A549 treated with CpdA at 1 μM for 4 hours (cell line): ENCODE measurements at places on chromosomes 3 and 15. TPM values are rescaled to one million over a fixed set of nuclear protein-coding genes. Genes with fewer than 3 reads are reported as not detected.

The ANKRD34C gene
- not detected in 5 replicates for total RNA-seq

The IL20RB gene
- total RNA-seq, result 0.94 to 1.3 TPM (median 1.0 TPM) in 5 replicates

The DLL4 gene
- 0.62 to 0.68 TPM (median 0.65 TPM) in 5 replicates for total RNA-seq

The CLDN1 gene
- total RNA-seq, result 26.4 to 33.5 TPM (median 29.0 TPM) in 5 replicates

The EXOSC7 gene
- 45.5 to 51.5 TPM (median 47.1 TPM) in 5 replicates for total RNA-seq

The SMCO1 gene
- not detected in 5 replicates for total RNA-seq

The OIP5 gene
- total RNA-seq, result 13.6 to 16.2 TPM (median 14.8 TPM) in 5 replicates

The FSTL1 gene
- 56.5 to 90.5 TPM (median 70.8 TPM) in 5 replicates for total RNA-seq

The OR5K3 gene
- not detected in 5 replicates for total RNA-seq

The ARHGEF26 gene
- total RNA-seq, result 5.2 to 8.5 TPM (median 5.9 TPM) in 5 replicates

The SEMA5B gene
- 0.17 to 0.40 TPM (median 0.29 TPM) in 5 replicates for total RNA-seq

The GPR149 gene
- not detected in 5 replicates for total RNA-seq

The TERC gene
- total RNA-seq, result 0.16 TPM in 1 of 5 replicates, not detected in the others

The EXD1 gene
- total RNA-seq, result 0.06 to 0.12 TPM (median 0.10 TPM) in 3 of 5 replicates, not detected in the others

The INTS14 gene
- 43.6 to 50.1 TPM (median 45.0 TPM) in 5 replicates for total RNA-seq

The ARF4 gene
- 157 to 182 TPM (median 165 TPM) in 5 replicates for total RNA-seq

The AADACL2 gene
- not detected in 5 replicates for total RNA-seq

The CCR2 gene
- not detected in 5 replicates for total RNA-seq

The CCDC32 gene
- 16.4 to 30.1 TPM (median 17.1 TPM) in 5 replicates for total RNA-seq

The C3orf38 gene
- 16.8 to 22.3 TPM (median 17.6 TPM) in 5 replicates for total RNA-seq

The COL6A5 gene
- not detected in 5 replicates for total RNA-seq

The ADAMTS9 gene
- 0.49 to 0.90 TPM (median 0.70 TPM) in 5 replicates for total RNA-seq

The WDR93 gene
- 0.06 to 0.28 TPM (median 0.21 TPM) in 4 of 5 replicates, not detected in the other for total RNA-seq

The COL8A1 gene
- not detected in 5 replicates for total RNA-seq

The HPS3 gene
- 35.8 to 41.0 TPM (median 37.1 TPM) in 5 replicates for total RNA-seq

The UTS2B gene
- total RNA-seq, result 0.07 to 0.13 TPM in 2 of 5 replicates, not detected in the others

The RARRES1 gene
- 7.2 to 11.1 TPM (median 9.1 TPM) in 5 replicates for total RNA-seq

The DPPA2 gene
- not detected in 5 replicates for total RNA-seq

The HYAL1 gene
- total RNA-seq, result 0.31 to 0.48 TPM (median 0.38 TPM) in 5 replicates

The CEP152 gene
- total RNA-seq, result 3.6 to 7.6 TPM (median 4.3 TPM) in 5 replicates

The RGMA gene
- total RNA-seq, result 0.16 to 0.31 TPM (median 0.18 TPM) in 5 replicates
